Activated T-cell treated with anti-CD3 and anti-CD28 coated beads for 4 hours (primary cell): ENCODE measurements at places on chromosomes 11 and 22.

- DNase-seq, result no peak
Observed at GRCh38 chr11:89500336-89500735, 9.2 kb upstream of the NOX4 start.

GRCh38 chr11:1571760-1572196 is 293 bp downstream of the DUSP8 start:
- no peak for DNase-seq

DNA sequence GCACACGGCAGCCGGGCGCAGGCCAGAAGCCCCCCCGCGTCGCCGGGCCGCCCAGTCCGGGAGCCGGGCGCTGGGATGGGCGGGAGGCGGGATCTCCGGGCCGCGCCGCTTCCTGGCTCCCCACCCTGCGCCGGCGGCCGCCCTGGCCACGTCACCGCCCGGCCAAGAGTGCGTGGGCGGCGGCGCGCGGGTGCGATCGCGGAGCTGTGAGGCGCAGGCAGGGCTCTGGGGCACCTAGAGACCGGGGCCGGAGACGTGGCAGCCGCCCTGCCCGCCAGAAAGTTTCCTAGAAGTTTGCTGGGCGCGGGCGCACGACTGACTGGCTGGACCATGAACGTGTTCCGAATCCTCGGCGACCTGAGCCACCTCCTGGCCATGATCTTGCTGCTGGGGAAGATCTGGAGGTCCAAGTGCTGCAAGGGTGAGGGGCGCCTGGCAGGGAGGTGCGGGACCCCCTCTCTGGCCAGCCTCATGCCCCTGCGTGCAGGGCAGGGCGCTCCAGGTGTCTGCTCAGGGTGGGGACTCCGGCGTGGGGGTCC is at the start of gene KDELR3:
KDELR3 (plus strand) TSS at position 193 of the 539 bp plus-strand sequence; CDS start at position 331, 138 bp downstream.
- peak; percentile 27 for DNase-seq

GRCh38 chr11:14537134-14537599 is 17.0 kb upstream of the PSMA1 start:
- peak; percentile 32 for DNase-seq

- DNase-seq, result no peak
Observed at GRCh38 chr11:11290354-11290753, 62.7 kb downstream of the CSNK2A3 start.

- DNase-seq, result no peak
Observed at GRCh38 chr11:95531116-95531515, 258.5 kb downstream of the FAM76B start.

GRCh38 chr22:36330655-36331305 is 57.0 kb downstream of the MYH9 start:
- no peak for DNase-seq

DNA sequence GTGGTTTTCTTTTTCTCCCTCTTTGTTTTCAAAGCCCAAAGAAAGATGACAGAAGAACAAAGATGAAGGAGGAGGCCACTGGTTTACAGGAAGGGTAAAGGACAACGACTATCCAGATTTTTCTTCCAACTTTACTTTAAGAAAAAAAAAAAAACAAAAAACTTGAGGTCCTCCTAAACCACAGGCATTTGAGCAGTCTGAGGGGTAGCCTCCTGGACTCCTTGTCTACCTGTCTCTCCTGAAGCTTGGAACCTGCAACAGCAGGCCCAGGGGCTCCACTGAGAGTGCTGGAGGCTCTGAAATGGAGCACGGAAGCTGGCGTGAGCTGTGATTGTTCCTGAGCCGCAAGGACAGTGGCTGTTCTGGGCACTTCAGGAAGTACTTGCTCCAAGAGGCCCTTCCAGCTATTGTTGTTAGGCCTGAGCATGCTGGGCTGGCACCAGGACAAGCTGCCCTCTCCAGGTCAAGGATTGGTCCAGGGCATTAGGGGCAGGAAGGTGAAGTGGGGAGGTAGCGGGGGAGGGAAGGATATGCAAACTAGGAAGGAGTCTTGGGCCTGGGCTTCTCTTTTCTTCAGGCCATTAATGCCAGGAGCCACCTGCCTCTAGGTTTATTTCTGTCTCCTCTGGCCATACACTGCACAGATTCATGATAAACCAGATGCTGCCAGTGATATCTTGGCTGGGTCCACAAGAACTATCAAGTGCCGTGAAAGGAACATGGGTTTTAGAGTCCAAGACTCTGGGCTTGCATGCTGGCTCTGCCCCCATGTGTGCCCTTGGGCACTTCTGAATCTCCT is 147.3 kb downstream of the CCDC34 start:
- DNase-seq, result no peak

- no peak for DNase-seq
Observed at GRCh38 chr11:8477151-8477550, 116.9 kb downstream of the STK33 start.

DNA sequence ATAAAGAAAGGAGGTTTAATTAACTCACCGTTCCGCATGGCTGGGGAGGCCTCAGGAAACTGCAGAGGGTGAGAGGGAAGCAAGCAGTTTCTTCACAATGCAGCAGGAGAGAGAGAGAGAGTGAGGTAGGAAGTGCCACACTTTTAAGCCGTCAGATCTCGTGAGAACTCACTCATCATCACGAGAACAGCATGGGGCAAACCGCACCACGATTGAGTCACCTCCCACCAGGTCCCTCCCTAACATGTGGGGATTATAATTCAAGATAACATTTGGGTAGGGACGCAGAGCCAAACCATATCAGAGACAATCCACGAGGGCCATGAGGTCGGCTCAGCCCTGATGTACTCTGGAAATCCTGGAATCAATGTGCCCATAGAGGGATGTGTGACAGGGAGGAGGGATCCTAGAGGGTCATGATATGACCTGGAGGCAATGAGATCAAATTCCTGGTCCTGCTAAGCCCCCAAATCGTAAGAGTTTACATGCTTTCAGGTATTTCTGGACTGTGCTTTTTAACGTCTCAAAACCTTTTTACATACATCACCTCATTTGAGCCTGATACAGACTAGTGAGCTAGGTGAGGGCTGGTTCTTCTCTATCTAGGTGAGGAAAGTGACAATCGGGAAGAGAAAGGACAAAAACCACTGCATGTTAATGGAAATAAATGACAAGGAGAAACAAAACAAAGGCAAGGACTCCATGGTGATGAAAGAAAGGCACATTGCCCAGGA is 19.5 kb upstream of the RASSF10 start:
- no peak for DNase-seq

DNA sequence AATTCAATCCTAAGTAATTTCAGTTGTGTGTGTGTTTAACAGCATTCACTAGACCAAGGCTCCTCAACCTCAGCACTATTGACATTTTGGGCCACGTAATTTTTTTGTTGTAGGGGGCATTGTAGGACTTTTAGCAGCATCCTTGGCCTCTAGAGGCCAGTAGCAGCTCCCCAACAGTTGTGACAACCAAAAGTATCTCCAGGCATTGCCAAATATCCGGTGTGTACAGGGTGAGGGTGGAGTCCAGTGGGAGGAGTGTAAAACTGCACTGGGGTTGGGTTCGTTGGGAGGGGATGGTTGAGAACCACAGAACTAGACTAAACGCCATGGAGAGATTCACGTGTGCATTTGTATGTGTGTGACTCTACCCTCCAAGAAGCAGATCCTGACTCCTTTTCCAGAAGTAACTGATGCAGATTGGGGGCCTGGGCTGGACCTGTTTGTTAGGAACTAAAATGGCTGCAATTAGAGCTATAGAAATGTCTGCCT is 5.9 kb upstream of the PHF21A start:
- peak; percentile 18 for DNase-seq

- DNase-seq, result no peak
Observed at GRCh38 chr11:116446048-116446941, 326.5 kb downstream of the BUD13 start.

DNA sequence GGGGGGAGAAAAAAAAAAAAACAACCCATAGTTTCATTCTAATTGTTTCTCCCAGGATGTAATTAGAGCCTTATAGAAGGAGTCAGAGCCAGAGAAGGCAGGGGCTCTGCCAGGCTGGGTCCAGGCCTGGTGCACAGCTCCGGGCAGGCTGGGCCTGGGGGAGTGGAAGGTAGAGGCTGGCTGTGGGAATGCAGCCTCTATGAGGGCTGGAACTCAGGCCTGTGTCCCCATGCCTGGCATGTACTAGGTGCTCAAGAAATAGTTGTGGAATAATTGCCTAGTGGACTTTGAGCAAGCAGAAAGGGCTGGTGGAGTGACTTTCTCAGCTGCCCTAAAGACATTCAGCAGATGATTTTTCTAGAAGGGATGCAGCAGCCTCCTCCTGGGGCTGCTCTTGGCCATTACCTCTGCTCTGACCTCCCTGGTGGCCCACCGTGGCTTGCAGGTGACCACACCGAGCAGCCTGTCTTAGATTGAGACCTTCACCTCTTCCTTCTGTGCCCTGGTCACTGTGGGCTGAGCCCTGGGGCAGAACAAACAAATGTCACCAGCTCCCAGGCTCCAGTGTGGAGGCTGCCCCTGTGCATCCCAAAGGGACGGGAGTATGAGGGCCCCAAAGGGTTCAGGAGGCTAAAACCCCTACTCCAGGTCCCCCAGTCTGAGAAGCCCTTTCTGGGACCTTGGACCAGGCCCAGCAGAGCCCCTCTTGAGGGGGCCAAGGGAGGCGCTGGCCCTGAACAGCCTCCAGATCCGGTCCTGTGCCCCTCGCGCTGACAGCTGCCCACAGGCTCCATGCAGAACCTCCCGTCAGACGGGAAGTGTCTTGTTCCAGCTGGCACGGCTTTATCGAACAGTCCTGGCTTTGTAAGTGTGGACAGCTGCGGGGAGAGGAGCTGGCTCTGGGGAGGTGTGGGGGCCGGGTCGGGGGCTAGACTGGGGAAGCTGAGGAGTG is 18.8 kb downstream of the MYEOV start:
- DNase-seq, result no peak

GRCh38 chr11:129861702-129862522 is 33.5 kb downstream of the NFRKB start:
- DNase-seq, result no peak
